ENCODE measurements at places on chromosomes 2 and 18.

DNA sequence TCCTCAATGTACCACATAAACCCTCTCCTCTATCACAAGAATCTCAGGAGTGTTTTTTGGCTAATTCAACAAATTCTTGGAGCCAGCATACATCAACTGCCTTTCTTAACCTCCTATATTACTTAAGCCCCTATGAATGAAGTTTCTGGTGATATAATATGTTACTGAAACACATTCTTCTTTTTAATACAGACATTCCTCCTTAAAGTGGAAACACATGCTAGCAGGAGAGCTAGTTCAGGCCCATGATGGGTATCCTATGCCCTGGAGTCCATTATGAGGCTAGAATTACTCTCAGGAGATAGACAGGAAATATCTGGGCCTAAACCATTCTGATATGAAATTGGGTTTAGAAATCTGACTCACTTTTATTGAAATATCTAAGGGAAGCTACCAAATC lies 26.6 kb upstream of the RMDN2 start:
- DNase-seq = no peak

- DNase-seq = no peak
Observed at GRCh38 chr2:204900487-204900886, 355.2 kb downstream of the PARD3B start.

GRCh38 chr2:222882484-222882928 lies 21.7 kb downstream of the ACSL3 start:
- no peak for DNase-seq

DNA sequence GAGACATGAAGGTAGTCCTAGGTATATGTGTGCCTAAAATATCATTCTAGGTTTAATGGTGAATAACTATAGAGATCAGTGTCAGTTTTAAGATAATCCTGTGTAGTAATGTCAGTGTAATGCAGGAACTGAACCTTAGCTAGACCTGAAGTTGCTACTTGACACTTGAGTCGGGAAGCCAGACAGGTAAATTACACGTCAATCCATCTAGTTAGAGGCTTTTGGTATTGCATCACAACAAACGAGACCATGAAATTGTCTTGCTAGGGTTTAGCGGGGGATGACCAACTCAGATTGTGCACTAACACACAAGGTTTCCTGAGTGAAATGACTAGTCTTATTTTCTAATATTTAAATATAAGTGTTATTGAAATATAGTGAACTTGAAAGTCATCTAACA lies 2.0 kb downstream of the YPEL5 start:
- DNase-seq = no peak

DNA sequence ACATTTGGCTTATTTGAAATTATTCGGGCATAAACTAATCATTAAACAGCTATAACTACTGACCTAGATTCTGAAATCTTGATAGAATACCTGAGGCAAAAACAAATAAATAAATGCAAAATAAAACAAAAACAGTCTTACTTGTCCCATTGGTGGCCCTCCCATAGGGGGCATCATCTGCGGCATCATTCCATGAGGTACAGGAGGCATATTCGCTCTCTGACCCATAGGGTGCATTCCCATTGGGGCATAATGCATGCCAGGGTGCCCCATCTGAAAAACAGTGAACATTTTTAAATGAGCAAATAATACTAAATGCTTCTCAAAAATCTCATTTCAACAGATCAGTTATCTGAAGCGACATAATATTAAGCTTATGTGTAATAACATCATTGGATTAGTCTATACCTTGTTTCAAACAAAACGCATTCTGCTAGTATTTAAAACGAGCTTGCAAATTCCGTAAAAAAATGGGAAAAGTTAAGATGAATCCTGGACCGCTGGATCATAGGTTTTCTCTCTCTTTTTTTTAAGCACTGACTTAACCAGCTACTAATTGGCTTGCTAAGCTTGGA lies 1.3 kb downstream of the PRPF40A start:
- DNase-seq = no peak

DNA sequence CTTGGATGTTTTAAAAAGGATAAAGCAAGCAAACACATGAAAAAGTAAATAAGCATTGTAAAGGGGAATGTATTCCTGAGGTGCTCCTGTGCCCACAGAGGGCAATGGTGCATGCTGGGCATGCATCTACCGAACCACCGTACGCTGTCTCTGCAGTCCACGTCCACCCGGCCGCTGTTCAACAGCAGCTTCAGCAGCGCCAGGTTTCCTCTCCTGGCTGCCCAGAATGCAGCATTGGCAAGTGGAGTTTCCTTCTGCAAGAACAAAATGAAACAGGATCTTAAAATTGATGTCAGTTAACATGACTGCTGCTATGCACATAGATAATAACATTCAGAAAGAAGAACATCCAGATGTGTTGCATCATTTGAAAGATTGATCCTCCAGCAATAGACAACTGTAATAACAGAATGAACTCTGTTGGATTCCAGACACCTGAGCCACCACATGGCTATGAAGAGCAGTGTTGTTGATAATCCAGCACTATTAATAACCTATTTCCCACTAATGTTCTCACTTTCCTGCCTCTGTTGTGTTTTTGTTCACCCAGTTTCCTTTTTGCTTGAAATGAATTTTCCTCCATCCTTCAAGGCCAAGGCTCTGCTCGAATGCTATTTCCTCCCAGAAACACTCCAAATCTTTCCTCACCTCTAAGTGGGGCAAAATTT lies 13.6 kb downstream of the ANKRD29 start:
- DNase-seq = no peak

DNA sequence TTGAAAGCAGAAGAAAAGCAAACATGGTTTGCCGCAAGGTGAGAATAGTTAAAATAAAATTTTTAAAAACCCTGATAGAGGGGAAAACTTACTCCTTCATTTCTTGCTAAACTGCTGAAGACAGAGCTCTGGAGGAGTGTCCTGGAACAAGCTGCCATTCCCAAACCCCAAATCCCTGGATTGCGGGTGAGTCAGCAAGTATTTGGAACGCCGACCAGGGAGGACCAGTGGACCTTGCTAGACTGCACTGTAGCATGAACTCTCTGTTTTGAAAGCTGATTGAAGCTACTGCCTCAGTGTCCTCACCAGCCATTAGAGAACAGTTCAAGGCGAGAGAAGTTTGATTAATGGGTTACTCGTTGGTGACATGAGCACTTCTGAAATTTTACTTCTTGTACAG lies 99.4 kb upstream of the RASGRP3 start:
- no peak for DNase-seq

GRCh38 chr2:217301142-217301925 lies 441.5 kb upstream of the TNP1 start:
- no peak for DNase-seq

- DNase-seq = no peak
Observed at GRCh38 chr2:38610851-38611801, 8.4 kb upstream of the HNRNPLL start.

GRCh38 chr18:78743078-78743477 lies 236.5 kb upstream of the SALL3 start:
- peak; percentile 33 for DNase-seq

GRCh38 chr18:74249181-74249968 lies 42.4 kb downstream of the CYB5A start:
- DNase-seq = no peak

- DNase-seq = no peak
Observed at GRCh38 chr2:109386004-109386695, 227.6 kb downstream of the SEPTIN10 start.

GRCh38 chr2:188308483-188308882 lies 16.8 kb downstream of the GULP1 start:
- DNase-seq = no peak

GRCh38 chr2:134619250-134619649 lies 99.5 kb downstream of the TMEM163 start:
- DNase-seq = no peak

- DNase-seq = no peak
Observed at GRCh38 chr18:38520786-38521185, 955.2 kb upstream of the CELF4 start.

- DNase-seq = no peak
Observed at GRCh38 chr2:3696545-3696944, 6.8 kb upstream of the DCDC2C start.

DNA sequence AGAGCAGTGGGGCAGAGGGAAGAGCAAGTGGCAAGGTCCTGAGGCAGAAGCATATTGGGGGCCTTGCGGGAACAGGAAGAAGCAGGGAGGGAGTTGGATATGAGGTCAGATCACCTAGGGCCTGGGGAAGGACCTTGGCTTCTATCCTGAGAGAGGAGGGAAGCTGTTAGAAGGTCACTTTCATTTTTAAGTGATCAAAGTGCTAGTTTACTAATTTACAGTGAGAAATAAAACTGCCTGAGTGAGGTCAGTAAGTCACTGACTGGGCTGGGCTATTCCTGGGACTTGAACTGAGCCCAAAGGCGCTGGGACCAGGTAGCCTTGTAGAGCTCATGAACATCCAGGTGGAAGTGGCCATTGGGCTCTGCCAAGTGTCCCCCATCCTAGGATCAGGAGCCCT lies 76.6 kb upstream of the B3GNT7 start:
- DNase-seq = no peak

DNA sequence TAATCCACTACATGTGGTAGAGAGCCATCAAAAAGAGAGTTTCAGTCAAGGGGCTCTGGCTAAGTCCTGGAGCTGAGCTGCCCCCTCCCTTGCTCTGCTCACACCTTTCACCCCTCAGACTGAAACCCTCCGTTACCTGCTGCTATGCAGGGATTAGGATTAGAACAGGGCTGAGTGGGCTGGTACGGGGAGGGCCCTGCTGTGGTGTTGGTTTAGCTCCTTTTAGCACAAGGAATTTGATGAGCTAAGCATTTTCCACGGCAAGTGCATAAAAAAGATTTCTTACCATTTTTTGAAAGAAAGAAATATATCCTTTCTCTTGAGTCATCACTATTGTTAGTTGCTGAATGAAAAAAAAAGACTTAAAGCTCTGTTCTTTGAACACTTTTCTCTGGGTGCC lies 46.3 kb downstream of the TCF7L1 start:
- DNase-seq = no peak

DNA sequence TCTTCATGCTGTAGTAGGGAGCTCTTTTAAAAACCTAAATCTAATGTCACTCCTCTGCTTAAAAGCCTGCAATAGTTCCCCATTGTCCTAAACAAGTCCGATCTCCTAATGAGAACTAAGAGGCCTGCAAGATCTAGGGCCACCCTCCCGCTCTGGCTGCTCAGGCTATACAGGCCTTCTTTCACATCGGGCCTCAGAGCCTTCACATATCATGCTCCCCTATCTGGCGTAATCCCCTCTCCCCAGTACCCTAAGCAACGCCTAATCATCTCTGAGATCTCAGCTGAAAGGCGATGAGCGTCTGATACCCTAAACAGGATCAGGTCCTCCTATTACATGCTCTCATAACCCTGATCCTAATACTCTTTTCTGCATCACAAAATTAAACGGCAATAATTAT lies 1.9 kb downstream of the MAP4K3 start:
- no peak for DNase-seq

DNA sequence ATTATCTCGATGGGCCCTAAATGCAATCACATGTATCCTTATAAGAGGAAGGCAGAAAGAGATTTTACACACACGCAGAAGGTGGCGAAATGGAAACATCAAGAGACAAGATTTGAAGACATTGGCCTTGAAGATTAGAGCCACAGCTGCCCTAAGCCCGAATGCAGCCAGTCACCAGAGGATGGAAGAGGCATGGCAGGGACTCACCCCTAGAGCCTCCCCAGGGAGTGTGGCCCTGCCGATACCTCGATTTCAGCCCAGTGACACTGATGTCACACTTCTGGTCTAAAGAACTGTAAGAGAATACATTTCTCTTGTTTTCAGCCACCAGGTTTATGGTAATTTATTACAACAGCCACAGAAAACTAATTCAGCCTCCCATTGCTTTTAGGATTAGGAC lies 17.4 kb downstream of the TTC39C start:
- DNase-seq = no peak

GRCh38 chr2:27838502-27838901 lies 51.7 kb downstream of the RBKS start:
- DNase-seq = no peak

GRCh38 chr2:61534926-61535325 lies 3.2 kb downstream of the XPO1 start:
- no peak for DNase-seq

- no peak for DNase-seq
Observed at GRCh38 chr2:195513119-195513518, 143.9 kb upstream of the SLC39A10 start.

- peak; percentile 67 for DNase-seq
Observed at GRCh38 chr18:13387855-13388548, 169.4 kb downstream of the LDLRAD4 start.

- DNase-seq = no peak
Observed at GRCh38 chr2:122451040-122451439, 695.6 kb downstream of the TSN start.

- DNase-seq = no peak
Observed at GRCh38 chr2:28209261-28209691, 183.4 kb upstream of the FOSL2 start.

DNA sequence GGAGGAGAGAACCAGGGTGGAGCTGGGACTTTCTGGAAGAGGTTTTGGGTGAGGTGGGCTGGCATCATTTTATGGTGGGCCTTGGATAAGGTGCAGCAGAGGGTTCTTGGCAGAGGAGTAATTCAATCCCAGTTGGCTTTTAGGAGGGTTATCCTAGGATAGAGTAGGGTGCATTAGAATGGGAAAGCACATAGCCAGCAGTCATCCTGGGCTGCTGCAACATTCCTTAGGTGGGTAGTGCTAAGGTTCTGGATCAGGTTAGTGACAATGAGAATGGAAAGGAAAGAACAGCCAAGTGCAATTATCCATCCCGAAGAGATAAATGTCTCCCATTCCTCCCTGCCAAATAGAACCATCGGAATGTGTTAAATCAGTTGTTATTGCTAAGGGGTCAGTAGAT lies 157.3 kb upstream of the SPRED2 start:
- no peak for DNase-seq

GRCh38 chr2:109463891-109464290 lies 149.9 kb downstream of the SEPTIN10 start:
- DNase-seq = peak; percentile 29

DNA sequence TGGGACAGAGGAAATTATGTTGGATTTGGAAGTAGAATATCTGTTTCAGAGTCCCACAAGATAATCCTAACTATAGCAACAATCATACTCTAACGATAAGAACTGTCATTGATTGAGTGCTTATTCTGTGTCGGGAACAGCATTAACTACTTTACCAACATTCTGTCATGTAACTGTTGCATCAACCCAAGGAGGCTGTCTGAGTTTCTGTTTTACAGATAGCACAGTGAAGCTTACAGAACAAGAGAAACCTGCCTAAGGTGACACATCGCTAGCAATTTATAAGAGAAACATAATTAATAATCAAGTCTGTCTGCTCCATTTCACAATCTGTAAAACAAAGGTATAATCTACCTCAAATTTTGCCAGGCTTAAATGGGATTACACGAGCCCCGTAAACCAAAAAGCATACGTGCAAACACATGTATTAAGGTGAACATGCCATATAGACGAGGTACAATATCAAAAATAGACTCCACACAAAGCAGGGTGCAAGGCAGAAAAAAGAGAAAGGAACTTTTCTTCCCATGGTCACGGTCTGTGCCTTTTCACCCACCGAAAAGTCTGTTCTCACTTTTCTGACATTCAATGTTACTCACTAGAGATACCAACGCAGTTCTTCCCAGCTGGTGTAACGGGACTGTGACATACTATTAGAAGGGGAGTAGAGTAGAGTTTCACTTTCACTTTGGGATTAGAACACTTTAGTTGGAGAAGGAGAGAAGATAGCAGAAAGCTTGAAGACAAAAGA lies 37.2 kb upstream of the SLC8A1 start:
- DNase-seq = no peak

- DNase-seq = no peak
Observed at GRCh38 chr2:178043266-178043665, 29.3 kb downstream of the PDE11A start.
